ENCODE measurements at places on chromosomes 3 and 15.
A peak's percentile ranks its signal among the peaks of the same experiment; 100 is the strongest.

DNA sequence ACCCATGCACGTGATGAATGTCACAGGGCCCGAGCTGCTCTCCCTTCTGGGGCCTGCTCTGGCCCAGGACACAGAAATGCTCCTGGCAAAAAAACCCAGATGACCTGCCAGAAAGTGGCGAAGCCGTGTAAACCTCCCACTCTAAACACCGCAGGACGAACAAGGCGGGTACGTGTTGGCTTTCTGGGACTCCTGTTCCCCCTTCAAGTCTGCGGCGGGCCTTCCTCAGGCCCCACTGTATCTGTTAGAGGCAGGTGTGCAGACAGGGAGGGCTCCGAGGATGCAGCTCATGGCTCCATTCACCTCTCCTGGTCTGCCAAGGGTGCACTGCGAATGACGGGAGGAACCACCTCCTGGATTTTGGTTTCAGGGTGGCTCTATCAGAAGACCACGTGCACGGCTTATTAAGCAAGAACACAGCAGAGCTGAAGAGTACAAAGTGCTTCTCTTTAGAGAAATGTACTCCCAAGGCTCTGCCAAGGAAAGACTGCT, 173.8 kb downstream of the ADAMTS17 start:
- DNase-seq: no peak

GRCh38 chr3:194369522-194370279, at the start of gene LRRC15:
TSS of gene LRRC15 (minus strand) at chr3:194369743. CDS start at chr3:194361043, 8,700 bp downstream.
- no peak for DNase-seq

DNA sequence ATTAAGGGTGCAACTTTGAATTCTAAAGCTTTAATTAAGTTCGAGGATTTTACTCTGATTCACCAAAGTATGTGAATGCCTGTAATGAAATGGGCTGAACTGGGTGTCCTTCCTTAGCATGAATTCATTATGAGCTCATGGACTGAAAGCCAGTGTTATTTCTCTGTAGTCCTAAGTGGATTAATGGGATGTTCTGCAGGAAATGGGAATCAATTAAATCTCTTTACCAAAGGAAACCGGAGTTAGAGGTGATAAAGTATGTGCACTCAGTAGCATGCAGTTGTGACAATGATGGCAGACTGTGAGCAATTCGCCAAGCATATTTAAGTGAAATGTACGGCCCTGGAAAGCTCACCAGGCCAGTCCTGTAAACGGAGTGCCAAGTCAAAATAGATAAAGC, 138.7 kb downstream of the CHL1 start:
- no peak for DNase-seq

GRCh38 chr3:31373681-31374080, 159.0 kb upstream of the STT3B start:
- DNase-seq: no peak

GRCh38 chr15:51759557-51760070, 8.2 kb downstream of the TMOD2 start:
- peak; percentile 74 for DNase-seq

DNA sequence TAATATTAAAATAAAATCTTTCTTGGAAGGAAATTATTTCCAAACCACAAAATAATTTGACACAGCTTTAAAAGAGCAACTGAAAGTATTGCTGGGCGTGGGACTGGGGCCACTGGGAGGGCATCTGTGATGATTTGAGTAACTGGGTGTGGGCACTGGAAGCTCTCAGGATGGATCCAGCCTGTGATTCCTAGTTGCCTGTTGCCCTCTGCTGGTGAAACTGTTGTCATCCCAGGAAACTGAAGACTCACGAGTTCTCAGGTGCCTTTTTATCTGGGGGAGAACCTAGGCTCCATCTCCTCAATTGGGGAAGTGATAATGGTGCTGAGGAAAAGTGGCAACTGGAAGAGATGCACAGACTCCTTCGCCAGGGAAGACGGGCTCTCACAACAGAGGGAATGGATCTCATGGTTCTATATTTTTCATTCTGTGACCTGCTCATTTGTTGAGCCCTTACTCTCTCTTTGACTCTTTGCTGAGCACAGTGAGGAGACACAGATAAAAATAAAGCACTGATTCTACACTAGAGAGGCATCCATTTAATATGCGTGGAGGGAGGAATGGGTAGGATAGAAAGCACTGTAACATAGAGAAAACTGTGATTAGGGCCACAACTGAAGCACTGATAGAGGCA, 61.6 kb downstream of the TPRG1 start:
- peak; percentile 20 for DNase-seq

- no peak for DNase-seq
Measured at GRCh38 chr3:136883967-136884720, 22.1 kb downstream of the NCK1 start.

DNA sequence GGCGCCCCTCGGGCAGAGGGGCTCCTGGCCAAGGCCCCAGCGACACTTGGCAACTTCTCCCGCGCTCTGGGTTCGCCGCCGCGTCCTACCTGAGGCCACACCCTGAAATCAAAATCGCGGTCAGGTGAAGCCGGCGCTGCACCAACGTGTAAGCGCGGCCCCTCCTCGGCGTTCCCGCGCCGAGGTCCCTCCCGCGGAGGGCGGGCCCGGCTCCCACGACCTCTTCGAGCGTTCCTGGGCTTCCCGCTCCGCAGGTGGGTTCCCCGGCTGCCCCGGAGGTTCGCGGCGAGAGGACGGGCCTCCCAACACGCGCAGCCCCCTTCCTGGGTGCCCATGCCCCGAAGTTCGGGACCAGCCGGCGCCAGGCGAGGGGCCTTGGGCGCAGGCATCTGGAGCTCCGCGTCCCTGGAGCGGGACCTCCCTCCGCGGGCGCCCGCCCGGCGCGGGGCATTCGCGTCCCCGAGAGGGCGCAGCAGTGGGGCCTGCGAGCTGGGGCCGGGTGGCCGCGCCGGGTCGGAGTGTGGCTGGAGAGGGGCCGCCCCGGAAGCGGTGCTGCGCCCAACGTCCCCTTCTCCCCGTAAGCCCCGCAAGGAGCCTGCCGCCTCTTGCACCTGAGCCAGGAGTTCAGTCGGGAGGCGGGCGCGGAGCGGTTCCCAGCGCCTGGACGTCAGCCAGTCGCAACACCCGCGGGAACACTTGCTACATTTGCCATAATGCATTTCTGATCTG, 13.7 kb downstream of the PAK6 start:
- DNase-seq: no peak

DNA sequence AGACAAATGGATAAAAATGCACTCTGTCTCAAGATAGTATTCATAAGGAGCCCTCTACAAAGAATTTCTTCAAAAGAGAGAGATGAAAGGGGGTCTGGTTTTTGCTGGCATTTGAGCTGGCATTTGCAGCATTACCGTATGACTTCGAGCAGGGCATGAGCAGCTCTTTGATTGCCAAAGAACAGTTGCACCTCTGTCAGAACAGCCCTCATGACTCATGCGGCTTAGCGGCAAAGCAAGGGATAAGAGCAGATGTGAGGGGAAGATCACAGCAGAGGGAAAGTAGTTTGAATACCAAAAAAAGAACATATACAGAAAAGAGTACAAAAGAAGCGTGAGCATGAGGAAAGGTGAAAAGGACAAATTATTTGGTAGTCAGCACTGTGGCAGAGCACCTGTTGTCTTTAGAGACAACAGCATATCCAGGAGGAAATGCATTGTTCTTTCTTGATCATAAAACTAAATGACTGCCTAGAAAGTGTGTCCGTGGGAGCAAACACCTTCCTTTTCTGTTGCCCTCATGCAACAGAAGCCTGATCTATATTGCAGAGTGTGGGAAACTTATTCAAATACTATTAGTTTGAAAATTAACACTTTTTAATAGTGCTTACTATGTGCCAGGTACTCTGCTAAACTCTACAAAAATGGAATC, 80.5 kb upstream of the SLC24A5 start:
- no peak for DNase-seq

DNA sequence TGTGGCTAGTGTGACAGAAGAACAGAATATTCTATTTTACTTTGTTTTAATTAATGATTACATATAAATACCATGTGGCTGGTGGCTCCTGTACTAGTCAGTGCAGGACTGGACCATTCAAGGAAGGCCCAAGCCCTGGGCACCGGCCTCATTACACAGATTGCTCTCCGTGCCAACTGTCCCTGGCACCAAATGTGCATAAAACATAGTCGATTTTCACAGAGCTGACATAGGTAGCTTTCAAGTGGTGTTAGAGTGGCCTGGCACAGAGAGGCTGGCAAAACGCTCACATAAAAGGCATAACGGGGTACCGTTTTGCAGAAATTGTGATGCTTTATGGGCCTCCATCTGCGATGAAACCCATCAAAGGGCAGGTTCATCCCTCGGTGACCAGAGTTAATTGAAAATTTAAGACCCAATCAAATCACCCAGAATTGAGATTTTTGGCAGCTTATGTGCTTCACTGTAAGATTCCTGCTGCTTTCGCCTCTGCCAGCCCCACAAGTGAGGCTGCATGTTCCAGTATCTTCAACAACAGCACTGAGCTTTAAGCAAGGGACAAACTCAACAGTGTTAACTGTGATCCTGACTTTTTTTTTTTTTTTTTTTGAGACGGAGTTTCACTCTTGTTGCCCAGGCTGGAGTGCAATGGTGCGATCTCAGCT, 25.9 kb downstream of the RFTN1 start:
- DNase-seq: no peak

DNA sequence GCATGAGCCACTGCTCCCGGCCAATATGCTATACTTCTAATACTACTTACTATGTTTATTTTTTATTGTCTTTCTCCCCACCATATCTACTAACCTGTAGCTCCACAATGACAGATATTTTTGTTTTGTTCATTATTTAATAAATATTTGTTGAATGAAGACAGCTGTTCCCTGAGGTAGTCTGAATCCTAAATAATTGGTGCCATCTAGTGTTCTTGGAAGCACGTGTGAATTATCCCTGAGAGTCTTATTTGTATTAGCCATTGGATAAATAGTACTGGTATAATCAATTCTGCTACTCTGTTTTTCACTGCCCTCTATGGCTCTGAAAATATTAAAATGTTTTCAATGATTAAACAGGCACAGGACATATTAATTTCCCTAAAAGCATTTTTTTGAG, 5.6 kb upstream of the APPL1 start:
- no peak for DNase-seq

DNA sequence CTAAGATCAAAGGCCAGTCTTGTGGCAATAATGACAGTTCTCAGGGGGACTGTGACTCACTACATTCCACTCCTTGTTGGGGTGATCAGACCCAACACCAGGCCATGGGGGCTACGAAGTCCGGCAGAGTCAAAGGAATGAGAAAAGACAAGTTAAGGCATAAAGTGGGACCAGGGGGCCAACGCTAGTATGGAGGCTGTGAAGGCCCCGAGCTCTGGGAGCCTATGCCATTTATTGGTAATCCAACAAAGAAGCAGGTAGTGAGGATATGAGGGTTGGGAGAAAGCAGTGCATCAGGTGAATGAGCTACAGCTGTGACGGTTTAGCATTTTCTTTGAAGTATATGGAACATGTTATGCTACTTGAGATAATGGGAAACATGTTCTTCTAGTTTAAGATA, 104.4 kb upstream of the C2CD4B start:
- no peak for DNase-seq

- no peak for DNase-seq
Measured at GRCh38 chr3:128385080-128385832, 81.4 kb downstream of the DNAJB8 start.

DNA sequence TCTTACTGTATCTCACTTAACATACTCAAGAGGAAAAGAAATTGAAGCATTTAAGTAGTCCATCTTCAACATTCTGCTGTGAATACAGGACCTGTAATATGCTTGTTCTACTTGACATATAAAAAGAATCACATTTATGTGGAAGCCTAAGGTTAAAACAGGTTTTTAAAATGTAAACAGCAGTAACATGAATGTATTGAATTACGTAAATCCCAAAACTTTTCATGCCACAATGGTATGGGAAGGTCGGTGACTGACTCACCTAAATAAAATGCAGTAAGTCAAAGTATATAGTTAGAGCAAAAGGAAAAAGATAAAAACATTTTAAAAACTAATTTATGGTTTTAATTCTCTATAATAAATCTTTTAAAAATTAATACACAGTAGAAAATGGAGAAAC, 115.7 kb upstream of the TJP1 start:
- no peak for DNase-seq

GRCh38 chr3:25239042-25239441, 189.0 kb upstream of the RARB start:
- DNase-seq: no peak

- DNase-seq: no peak
Measured at GRCh38 chr3:41328926-41329325, 129.6 kb downstream of the CTNNB1 start.

All from forelimb muscle (tissue), 1 donor.